ENCODE measurements at places on chromosomes 6 and 20. TPM values are rescaled to one million over a fixed set of nuclear protein-coding genes. Genes with fewer than 3 reads are reported as not detected.
A peak's percentile ranks its signal among the peaks of the same experiment; 100 is the strongest.

The RAB32 gene
- total RNA-seq = 37.0 TPM

The PLN gene
- not detected for total RNA-seq

DNA sequence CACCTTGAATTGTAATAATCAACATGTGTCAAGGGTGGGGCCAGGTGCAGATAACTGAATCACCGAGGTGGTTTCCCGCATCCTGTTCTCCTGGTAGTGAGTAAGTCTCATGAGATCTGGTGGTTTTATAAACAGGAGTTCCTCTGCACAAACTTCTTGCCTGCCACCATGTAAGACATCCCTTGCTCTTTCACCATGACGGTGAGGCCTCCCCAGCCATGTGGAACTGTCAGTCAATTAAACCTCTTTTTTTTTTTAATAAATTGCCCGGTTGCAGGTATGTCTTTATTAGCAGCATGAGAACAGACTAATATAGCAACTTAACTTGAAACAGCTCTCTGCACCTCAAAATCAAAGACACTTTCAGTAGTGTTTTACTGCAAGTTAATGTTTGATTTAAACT, 121.6 kb downstream of the OGFRL1 start:
- no peak overlapping the region for H3K27ac ChIP-seq
- peaks cover 3% of the 10 kb centered on the region for H3K4me1 ChIP-seq
- no peak for DNase-seq
- H3K27me3 ChIP-seq = no peaks in the 10 kb centered on the region

- peaks cover 48% of the 10 kb centered on the region for H3K4me1 ChIP-seq
- no peak for DNase-seq
- H3K4me3 ChIP-seq = no peak overlapping the region
- peak overlapping the region; percentile 73 for H3K27ac ChIP-seq
- H3K36me3 ChIP-seq = no peaks in the 10 kb centered on the region
- peaks cover 5% of the 10 kb centered on the region for H3K27me3 ChIP-seq
Observed at GRCh38 chr6:88730611-88731011, 232.8 kb downstream of the RNGTT start.

- no peak for DNase-seq
- no peaks in the 10 kb centered on the region for H3K27me3 ChIP-seq
- peaks cover 10% of the 10 kb centered on the region for H3K4me1 ChIP-seq
Observed at GRCh38 chr6:21001736-21002135, 467.5 kb downstream of the CDKAL1 start.
